ENCODE measurements at places on chromosomes 5 and 9.

GRCh38 chr5:5612096-5612495, 189.6 kb downstream of the ICE1 start:
- no peak for DNase-seq

DNA sequence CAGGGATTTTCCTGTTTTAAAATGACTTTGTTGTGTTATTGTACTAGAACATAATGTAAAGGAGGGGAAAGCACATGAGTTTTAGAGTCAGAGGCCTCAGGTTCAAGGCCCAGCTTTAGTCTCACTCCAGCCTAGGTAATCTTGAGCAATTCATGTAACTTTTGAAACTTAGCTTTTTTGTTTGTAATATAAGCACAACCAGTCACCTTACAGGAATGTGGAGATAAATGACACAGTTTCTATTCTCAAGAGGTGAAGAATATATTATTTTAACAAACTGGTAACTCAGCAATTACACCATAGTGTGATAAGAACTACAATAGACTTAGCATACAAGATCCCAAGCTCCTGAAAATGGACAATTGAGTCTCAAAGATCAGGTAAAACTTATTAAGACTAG, 51.2 kb downstream of the ADAMTS19 start:
- no peak for DNase-seq

- DNase-seq, result no peak
Observed at GRCh38 chr5:32465076-32465475, 20.5 kb upstream of the ZFR start.

DNA sequence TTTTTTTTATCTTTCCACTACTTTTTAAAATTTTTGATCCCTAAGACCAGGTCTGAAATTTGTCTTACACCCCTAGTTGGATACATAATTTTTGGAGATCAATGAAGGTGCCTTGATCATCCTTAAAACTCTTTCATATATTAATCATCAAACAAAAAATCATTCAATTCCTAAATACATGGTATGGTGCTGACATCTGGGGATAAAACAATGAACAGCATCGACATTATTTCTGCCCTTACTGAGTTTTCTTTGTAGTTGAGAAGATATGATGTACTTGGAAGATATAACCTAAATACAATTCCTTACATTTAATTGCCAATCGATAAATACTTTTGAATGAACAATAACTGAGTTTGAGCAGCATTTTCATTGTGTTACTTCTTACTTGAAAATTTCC, 18.3 kb downstream of the SPINK9 start:
- DNase-seq, result no peak

DNA sequence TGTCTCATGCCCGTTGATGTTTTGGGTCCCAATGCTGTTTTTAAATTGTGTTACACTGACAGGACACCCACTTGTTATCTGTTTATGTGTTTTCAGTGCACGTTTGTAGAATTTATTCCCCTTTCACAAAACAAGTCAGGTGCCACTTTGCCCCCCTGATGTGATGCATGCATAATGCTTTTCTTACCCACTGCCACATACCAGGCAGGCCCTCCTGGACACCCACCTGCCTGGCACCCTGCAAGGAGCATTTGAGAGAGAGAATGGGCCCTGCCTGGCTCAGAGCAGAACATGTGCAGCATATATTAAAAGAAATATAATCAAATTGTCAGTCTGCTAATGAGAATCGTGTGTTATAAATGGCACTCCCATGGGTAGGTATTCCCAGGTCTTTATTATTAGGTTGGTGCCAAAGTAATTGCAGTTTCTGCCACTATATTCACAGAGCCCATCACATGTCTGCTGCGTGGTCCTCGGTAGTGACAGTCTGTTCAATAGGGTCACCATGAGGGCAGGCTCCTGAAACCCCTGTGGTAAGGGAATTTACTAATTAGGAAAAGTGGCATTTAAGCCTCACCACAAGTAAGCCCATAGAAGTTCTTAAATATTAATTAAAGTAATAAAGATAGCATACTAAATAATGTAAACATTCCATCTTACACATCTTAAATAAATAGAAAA, 52.2 kb upstream of the CKMT2 start:
- DNase-seq, result no peak

- no peak for DNase-seq
Observed at GRCh38 chr9:22416692-22417060, 29.9 kb upstream of the DMRTA1 start.

DNA sequence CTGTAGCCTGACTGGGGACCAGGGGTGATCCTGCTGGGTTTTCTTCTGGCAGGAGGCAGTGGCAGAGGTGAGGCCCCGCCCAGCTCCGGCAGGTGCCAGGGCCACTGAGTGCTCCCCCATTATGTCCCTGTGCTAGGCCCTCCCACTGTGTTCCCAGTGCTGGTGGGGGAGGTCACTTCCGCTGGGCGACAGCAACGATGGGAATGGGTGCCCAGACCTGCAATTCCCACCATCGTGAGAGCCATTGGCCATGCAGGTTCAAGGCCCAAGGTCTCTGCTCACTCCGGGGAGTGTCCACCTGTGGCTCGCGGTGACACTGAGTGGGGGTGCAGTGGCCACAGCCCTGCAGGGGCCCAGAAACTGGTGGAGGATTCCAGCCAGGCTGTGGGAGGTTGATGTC, 98.6 kb downstream of the RXRA start:
- DNase-seq, result no peak

DNA sequence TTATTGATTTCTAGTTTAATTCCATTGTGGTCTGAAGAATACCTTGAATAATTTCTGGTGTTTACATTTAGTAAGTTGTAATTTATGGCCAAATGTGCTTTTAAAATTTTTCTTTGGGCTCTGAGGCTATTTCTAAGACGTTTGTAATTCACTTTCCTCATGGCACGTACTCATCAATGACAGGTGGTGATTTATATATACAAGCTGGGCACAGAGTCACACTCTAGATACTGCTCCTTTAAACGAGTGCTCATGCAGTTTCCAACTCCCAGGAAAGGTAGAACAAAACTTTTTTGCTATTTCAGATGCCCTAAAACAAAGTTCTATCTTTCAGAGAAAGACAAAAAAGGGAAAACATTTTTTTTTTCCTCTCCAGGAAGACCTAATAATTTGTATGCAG, 146.9 kb downstream of the AUH start:
- DNase-seq, result no peak

GRCh38 chr5:73853091-73853490, 227.1 kb downstream of the ARHGEF28 start:
- DNase-seq, result no peak

- DNase-seq, result no peak
Observed at GRCh38 chr9:103734471-103734870, 359.6 kb upstream of the SMC2 start.

- DNase-seq, result no peak
Observed at GRCh38 chr9:108456903-108457302, 398.9 kb downstream of the ACTL7B start.

- no peak for DNase-seq
Observed at GRCh38 chr5:173855162-173855994, 32.8 kb upstream of the CPEB4 start.

- no peak for DNase-seq
Observed at GRCh38 chr5:35117967-35118366, 70.2 kb upstream of the AGXT2 start.

DNA sequence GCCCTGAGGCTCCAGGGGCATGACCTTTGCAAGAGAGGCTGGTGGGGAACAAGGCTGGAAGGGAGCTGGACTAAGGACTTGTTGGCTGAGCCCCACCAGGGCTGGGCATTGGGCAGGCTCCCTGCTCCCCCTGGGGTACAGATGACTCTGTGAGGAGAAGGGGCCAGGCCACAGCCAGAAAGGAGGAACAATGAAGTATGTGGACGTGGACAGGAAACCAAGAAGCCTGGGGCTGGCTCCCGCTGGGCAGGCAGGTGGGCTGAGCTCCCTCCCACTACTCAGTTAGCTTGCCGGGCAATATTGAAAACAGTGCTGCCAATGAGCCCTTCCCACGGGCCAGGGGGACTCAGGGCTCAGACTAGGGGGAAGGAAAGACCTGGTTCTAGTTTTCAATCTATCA, 66.1 kb upstream of the SPTLC1 start:
- DNase-seq, result no peak

DNA sequence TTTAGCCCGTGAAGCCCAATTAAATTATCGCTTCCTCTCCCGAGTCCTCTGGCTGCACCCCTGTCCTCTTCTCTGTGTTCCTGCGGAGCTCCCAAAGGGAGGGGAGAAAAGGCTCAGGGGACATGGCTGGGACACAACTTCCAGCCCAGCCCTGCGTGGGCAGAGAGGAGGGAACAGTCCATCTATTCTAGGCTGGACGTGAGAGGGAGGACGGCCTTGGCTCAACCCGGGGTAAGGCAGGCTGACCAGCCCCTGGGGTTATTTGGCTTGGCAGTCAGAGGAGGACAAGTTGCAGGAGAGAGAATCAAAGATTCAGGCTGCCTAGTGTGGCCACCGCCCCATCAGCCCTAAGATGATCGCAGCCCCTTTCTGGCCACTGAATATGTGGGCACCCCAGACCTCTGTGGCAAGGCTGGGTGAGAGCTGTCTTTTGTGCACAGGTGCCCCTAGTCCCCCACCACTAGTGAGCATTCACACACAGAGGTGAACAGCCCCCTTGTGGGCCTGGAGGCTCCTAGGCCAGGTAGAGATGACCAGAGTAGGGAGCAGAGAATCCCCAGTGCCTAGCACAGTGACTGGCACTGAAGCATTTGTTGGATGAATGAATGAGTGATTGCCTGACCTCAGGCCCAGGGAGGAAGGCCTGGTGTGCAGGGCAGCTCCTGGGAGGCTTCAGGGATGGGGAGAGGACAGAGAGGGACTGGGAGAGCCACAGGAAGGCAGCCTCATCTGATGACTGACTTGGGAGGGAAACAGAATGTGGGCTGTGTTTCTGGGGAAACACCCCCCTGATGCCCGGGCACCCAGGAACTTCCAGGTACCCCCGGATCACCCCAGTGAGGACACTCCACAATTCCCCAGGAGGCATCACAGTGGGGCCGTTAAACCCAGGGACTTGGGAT, 133.9 kb downstream of the C9orf50 start:
- no peak for DNase-seq

DNA sequence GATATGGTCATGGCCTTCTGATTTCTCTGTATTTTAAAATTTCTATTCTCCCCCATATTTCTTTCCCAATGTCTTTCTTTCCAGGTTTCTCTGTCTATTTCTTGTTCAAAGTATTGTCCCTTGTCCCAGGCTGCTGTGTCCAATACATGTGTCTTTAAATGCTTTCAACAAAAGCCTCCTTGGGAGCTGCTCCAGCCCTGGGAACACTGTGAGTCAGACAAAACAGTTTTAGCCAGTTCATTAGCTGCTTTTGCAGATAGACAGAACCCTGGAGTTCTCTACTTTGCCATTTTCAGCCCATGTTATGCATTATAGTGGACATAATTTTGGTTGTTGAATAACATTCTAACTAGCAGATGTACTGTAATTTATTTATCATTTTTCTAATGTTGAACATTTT, 20.5 kb upstream of the JAK2 start:
- DNase-seq, result no peak

- DNase-seq, result no peak
Observed at GRCh38 chr5:140202610-140203009, 27.6 kb downstream of the CYSTM1 start.

GRCh38 chr5:17445185-17445584, 52.8 kb upstream of the TAF11L2 start:
- no peak for DNase-seq

- no peak for DNase-seq
Observed at GRCh38 chr5:51380603-51381207, 2.5 kb upstream of the ISL1 start.

- no peak for DNase-seq
Observed at GRCh38 chr5:1760656-1761452, 38.8 kb downstream of the MRPL36 start.

- DNase-seq, result no peak
Observed at GRCh38 chr9:126703866-126704156, 90.1 kb downstream of the LMX1B start.

GRCh38 chr5:129971714-129972113, 67.4 kb downstream of the CHSY3 start:
- no peak for DNase-seq

- DNase-seq, result no peak
Observed at GRCh38 chr5:118520771-118521415, 467.5 kb downstream of the DTWD2 start.

GRCh38 chr5:57509501-57510260, 27.1 kb upstream of the ACTBL2 start:
- DNase-seq, result no peak

DNA sequence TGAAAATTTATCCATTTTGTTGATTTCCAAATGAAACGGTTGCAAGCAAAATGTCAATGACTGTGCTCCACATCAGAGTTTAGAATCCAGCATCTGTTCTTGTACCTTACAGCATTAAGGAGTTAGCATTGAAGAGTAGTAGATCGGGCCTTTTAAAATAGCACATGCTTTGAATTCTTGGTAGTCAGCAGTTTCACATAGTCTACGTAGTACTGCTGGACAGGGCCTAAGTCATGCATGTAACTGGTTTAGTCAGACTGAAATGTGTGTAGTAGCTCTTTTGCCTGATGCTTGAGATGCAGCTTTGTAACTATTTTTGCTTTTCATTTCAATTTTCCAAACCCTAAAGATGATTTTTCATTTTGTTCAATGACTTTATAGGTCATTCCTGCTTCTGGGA, 19.8 kb downstream of the LECT2 start:
- DNase-seq, result no peak

- no peak for DNase-seq
Observed at GRCh38 chr5:73831066-73831465, 205.1 kb downstream of the ARHGEF28 start.

- no peak for DNase-seq
Observed at GRCh38 chr9:34884747-34885189, 73.3 kb upstream of the PHF24 start.

- DNase-seq, result no peak
Observed at GRCh38 chr5:68196876-68197275, 18.7 kb upstream of the PIK3R1 start.

- no peak for DNase-seq
Observed at GRCh38 chr5:32233696-32234447, 59.8 kb upstream of the GOLPH3 start.

DNA sequence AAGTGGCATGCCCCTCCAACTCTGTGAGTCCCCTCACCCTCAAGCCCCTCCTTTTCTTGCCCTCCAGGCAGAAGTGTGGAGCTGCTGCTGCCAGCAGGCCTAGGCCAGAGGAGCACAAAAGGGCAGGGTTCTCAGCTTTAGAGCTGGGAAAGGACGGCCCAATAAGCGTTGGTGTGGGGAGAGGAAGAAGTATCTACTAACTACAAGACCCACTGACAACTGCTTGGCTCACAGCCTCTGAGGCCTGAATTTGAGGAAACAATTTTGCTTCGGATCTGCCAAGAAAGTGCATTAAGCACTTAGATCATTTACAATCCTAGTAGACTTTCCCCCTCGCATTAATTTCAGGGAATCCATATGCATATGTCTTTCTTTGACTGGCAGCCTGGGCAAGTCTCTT, 179.4 kb downstream of the SNX18 start:
- no peak for DNase-seq

GRCh38 chr5:93512799-93513198, 68.2 kb downstream of the NR2F1-AS1 start:
- no peak for DNase-seq

DNA sequence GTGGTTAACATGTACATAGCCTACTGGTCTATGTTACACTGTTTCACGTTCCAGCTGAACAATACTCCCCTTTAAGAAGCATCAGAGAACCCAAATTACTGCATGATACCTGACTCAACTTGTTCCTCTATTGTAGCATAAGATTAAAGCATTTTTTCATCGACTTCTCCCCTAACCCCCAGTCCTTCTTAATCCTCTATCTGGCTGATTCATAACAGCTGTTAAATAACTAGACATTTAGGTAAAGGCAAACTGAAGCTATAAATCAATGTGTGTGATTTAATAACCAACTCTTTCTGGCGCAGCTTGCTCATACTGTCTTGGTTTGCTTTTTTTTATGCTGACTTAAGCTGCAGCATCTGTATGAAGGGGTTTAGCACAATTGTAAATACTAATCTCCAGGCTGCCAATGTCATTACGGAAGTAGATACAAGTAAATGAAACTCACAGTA, 94.2 kb upstream of the MTAP start:
- no peak for DNase-seq

Data from KG1 (cell line).